ENCODE measurements at places on chromosomes 13 and 19. TPM values are rescaled to one million over a fixed set of nuclear protein-coding genes. Genes with fewer than 3 reads are reported as not detected.

DNA sequence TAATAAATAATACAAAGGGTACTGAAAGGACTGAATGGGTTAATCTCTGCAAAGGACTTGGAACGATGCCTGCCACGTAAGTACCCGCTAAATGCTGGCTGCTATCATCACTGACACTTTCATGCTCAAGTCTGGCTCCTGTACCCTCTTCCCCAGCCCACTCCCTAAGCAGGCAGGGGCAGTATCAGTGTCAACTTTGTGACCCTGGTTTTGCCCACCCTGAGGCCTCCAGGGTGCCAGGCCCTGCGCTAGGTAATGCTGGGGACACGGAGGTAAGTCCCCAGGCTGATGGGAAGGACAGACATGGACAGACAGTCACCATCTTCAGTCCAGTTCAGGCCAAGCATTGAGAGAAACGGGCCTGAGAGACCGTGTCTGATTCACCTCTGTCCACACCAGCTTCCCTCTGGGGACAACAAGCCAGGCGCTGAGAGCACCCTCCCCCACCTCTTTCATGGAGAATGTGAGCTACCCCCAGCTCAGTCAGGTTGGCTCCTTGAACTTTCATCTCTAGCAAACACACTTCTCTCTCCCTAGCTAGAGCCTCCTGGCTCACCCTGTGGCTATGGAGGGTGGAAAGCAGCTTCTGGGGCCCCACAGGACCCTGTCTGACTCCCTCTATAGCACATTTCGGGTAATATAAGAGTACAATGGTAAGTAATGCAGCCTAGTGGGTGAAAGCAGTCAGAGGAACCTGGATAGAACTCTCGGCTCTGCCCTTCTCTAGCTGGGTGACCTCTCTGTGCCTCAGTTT is 800 bp downstream of the ETFB start:
- peak overlapping the region; percentile 87 for H3K4me3 ChIP-seq
- H3K27ac ChIP-seq: peak overlapping the region; percentile 76
- no peak for DNase-seq
- peaks cover 71% of the 10 kb centered on the region for H3K4me1 ChIP-seq
- H3K27me3 ChIP-seq: no peaks in the 10 kb centered on the region

- H3K4me3 ChIP-seq: no peak overlapping the region
- H3K36me3 ChIP-seq: no peaks in the 10 kb centered on the region
- H3K4me1 ChIP-seq: peaks cover 32% of the 10 kb centered on the region
- H3K27ac ChIP-seq: no peak overlapping the region
- peaks cover 3% of the 10 kb centered on the region for H3K27me3 ChIP-seq
Observed at GRCh38 chr13:113293686-113294085, 3.4 kb upstream of the LAMP1 start.

TEX29 gene
- total RNA-seq: 0.76 TPM

GRCh38 chr19:15551293-15552004 is 43.1 kb downstream of the CYP4F22 start:
- peak; percentile 67 for DNase-seq
- H3K27ac ChIP-seq: peak overlapping the region; percentile 70
- H3K36me3 ChIP-seq: no peaks in the 10 kb centered on the region
- H3K4me3 ChIP-seq: peak overlapping the region; percentile 70

DNA sequence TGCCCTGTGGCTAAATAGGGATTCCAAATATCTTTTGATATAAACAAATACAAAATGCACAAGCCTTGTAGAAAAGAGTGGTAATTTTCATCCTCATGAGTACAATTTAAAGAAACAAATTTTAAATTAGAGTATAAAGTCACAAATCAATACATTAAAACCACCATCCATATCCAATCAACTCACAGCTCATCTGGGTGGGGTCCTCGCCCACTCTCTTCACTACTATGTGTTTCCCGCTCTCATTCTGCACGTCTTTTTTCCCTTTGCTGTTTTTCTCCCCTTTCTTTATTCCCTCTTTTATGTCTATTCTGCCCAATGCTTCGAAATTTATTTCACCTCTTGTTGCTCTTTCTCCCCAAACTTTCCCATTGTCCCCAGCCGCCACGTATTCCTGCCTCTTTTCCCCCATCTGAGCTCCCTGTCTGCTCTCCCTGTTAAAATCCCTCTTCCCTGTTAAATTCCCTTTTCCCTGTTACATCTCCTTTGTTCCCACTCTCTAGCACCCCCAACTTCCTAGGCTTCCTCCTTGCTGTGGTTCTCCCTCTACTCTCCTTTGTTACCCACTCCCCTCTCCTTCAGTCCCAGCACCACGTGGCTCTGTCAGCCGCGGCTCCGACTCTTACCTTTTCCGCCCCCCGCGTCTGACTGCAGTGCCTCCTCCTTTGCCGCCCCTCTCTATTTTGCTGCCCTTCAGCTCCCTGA is 1.3 kb downstream of the ZNF616 start:
- H3K4me3 ChIP-seq: peak overlapping the region; percentile 98
- DNase-seq: no peak
- H3K36me3 ChIP-seq: no peaks in the 10 kb centered on the region
- H3K27ac ChIP-seq: no peak overlapping the region
- H3K4me1 ChIP-seq: peaks cover 20% of the 10 kb centered on the region

DNA sequence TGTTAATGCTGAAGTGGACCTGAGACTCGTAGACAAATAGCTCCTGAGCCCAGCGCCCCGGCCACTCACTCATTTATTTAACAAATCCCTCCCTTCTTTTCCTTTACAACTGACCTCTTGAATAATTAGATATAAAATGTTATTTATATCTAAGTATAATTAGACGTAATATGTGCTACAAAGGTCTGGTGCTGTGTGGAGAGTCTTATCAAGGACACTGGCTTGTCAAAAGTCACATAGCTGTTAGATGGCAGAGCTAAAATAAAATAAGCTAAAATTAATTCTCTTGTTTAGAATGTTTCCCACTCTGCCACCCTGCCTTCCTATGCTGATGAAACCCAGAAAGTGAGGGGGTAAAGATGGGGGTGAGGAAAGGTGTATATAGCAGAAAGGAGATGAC is 73.0 kb upstream of the FAM216B start:
- DNase-seq: no peak
- no peaks in the 10 kb centered on the region for H3K4me1 ChIP-seq
- no peak overlapping the region for H3K4me3 ChIP-seq
- no peaks in the 10 kb centered on the region for H3K27me3 ChIP-seq

DNA sequence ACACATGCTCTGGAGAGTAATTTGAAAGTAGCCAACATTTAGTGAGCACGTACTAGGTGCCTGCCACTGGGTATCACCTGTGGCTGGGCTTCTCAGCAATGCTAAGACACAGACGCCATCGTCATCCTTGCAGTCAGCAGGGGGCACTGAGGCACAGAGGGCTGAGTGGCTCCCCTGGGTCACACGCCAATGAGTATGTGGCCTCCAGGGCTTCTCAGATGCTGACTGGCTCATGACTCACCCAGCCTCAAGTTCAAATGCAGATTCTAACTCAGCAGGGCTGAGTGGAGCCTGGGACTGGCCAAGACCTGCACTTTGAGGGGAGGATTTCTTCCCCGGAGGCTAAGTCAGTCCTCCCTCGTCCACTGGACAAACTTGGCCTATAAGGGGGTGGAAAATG is 115.1 kb upstream of the CACNA1A start:
- no peaks in the 10 kb centered on the region for H3K27me3 ChIP-seq
- no peaks in the 10 kb centered on the region for H3K4me1 ChIP-seq
- DNase-seq: no peak
- no peak overlapping the region for H3K27ac ChIP-seq

FFAR1 gene
- 0.35 TPM for total RNA-seq

- H3K4me1 ChIP-seq: no peaks in the 10 kb centered on the region
- H3K4me3 ChIP-seq: no peak overlapping the region
- no peaks in the 10 kb centered on the region for H3K27me3 ChIP-seq
- peaks cover 6% of the 10 kb centered on the region for H3K36me3 ChIP-seq
- no peak for DNase-seq
Observed at GRCh38 chr13:49731766-49732165, 40.5 kb upstream of the EBPL start.

ZNF382 gene
- total RNA-seq: 21.8 TPM

Measured in T-cell (primary cell).